ENCODE measurements at places on chromosomes 6 and 20.

DNA sequence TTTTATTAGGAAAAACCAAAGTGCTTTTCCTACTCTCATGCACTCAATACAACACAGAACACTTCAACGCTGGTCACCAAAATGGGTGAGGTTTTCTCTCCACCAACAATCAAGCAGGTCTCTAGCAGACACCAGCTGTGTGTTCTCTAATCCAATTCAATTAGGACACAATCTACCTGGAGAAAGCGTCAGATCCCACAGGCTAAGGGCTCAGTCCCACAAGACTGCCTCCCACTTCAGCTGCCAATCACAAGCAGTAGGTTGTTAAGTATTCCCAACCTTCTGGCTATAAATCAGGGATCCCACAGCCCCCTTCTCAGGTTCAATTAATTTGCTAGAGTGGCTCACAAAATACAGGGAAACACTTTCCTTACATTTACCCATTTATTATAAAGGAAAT is 47.7 kb downstream of the STMND1 start:
- no peak for DNase-seq

- no peak for DNase-seq
Measured at GRCh38 chr6:127786109-127786508, 114.7 kb downstream of the THEMIS start.

DNA sequence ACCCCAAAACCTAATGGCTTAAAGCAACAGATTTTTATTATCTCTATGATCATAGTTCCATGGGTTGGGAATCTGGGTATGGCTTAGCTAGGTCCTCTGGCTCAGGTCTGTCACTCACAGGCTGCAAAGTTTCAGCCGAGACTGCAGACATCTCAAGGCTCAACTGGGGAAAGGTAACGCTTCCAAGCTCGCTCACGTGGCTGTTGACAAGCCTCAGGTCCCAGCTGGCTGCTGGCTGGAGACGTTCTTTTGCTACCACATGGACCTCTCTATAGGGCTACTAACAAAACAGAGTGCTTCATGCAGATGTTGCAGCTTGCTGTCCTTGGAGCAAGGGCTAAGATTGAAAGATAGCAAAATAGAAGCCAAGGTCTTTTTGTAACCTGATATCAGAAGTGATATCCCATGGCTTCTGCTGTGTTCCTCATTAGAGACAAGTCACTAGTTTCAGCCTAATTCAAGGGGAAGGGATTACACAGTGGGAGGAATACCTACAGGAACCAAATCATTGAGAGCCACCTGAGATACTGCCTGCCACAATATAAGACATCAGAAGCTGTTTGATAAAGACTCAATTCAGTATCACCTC is 6.6 kb downstream of the HTR1E start:
- DNase-seq = no peak

GRCh38 chr6:98640366-98640765 is 194.0 kb upstream of the POU3F2 start:
- DNase-seq = no peak

- DNase-seq = no peak
Measured at GRCh38 chr6:150200428-150201100, 57.7 kb downstream of the PPP1R14C start.

- no peak for DNase-seq
Measured at GRCh38 chr20:19004975-19005374, 191.4 kb downstream of the SCP2D1 start.

DNA sequence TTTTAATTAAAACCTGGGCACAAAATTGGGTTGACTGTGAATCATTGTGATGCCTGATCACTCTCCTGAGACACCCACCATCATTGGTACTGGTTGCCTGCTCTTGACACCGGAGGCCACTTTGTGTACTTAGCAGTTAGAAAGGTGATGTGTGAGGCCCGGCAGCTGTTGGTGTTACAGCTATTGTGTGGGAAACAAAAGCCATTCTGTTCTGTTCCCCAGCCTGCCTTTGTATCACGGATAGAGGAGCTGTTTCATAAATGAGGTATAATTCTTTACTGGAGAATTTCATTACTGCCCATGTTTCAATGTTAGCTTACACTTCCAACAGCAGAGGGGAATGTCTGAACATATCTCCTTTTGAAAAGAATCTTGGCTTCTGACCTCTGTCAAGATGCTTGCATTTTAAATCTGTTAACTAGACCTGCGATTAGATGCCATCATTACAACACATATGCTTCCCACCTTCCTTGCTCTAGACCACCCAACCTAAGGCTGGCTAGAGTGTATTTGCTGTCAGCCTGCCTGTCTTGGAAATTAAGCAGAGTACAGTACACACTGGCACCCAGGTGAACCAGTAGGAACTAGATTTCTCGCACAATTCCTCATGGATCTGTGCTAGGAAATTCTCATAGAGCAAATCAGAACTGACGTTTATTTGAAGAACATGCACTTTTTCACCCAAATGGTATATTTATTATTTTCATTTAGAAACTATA is 142.4 kb upstream of the INSM1 start:
- no peak for DNase-seq

DNA sequence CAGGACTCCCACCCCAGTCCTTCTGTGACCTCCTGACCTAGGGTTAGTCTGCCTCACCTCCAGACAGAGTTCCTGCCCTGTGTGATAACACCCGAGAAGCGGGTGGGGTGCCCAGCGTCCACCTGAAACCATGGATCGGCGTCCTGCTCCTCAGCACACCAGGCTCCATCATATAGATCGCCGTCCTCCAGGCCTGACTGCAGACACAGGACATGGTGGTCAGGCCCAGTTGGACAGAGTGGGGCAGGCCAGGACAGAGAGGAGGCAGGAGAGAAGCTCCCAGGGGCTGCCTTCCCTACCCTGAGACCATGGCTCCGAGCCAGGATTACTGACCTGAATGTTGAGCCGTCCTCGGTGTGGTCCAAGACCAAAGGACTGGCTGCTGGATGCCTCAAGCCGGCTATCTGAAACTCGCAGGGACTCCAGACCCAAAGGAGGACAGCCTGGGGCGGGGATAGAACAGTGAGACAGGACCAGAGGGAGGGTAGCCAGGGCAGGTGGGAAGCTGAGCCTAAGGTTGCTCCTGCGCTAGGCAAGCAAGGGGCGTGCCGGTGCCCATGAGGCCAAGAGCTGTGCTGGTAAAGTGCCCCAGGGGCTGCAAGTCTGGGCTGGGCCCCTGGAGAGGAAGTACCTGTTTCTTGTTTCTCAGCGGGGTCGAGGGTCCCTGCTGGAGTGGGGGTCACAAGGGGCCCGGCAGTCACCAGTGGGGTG is 2.2 kb downstream of the CPXM1 start:
- DNase-seq = no peak

GRCh38 chr6:113103634-113104361 is 753.3 kb upstream of the MARCKS start:
- no peak for DNase-seq

DNA sequence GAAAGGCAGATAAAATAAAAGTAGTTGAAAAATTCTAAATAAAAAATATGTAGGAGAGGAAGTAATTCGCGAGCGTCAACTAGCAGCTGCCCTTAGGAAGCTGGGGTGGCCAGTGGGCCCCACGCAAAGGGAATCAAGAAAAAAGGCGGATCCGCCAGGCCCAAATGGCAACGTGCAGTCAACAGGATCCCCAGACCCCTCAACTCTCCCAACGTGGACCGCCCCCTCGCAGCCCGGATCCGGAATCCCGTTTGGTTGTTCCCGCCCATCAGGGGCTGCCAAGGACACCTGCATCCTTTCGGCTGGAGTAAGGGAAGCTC is 296 bp downstream of the DZANK1 start:
- DNase-seq = no peak

Data from posterior cingulate gyrus (tissue), 11 donors.